Suppressor macrophage treated with lipopolysaccharide for 1 hour (primary cell): ENCODE measurements at places on chromosomes 11 and 22.

GRCh38 chr22:49139492-49140151 is 688.1 kb downstream of the BRD1 start:
- no peak for DNase-seq

DNA sequence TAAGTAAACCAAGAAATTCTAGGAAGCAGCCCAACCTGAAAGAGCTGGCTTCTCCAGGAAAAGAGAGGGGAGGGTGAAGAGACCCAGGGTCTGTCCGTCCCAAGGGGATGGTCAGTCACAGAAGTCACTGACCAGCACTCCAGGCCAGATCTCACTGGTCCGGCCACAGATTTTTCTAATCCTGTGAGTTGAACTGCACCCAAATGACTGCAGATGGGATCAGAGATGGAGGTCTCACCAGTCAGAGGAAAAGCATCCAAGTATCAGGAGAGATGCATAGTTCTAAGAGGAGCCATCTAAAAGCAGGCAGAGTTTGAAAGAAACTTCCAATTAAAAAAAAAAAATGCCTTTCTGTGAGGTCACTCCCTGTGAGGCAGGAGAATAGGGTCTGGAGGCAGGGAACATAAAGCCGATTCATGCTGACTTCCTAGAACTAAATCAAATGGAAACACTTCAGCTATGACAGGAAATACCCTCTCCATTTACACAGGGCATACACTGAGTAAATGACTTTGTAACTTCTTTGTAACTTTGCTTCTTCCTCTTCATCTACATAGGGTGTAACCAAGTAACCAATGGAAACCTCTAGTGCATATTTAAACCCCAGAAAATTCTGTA is 144.5 kb downstream of the CCDC34 start:
- no peak for DNase-seq

GRCh38 chr11:116499396-116500003 is 273.3 kb downstream of the BUD13 start:
- DNase-seq = peak; percentile 76

DNA sequence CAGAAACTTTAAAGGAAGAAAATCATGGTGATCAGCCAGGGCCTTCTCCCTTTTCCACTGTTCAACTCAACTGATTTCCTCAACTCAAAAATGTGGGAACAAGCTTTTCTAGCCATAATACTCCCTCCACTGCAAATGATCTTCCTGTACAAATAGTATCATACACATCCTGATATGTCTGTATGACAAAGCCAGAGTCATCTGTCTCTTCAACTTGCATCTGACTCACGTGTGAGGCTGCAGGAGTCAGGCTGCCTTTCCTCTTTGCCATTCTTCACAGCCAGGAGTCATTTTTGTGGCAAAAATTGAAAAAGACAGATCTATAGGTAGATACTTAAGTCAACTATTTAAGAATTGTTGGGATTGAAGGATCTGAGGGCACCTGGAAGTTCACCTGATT is 13.3 kb downstream of the PATZ1 start:
- DNase-seq = no peak

- no peak for DNase-seq
Measured at GRCh38 chr11:88579466-88579865, 241.9 kb upstream of the CTSC start.
